ENCODE measurements at places on chromosomes 7 and 10.
A peak's percentile ranks its signal among the peaks of the same experiment; 100 is the strongest.

DNA sequence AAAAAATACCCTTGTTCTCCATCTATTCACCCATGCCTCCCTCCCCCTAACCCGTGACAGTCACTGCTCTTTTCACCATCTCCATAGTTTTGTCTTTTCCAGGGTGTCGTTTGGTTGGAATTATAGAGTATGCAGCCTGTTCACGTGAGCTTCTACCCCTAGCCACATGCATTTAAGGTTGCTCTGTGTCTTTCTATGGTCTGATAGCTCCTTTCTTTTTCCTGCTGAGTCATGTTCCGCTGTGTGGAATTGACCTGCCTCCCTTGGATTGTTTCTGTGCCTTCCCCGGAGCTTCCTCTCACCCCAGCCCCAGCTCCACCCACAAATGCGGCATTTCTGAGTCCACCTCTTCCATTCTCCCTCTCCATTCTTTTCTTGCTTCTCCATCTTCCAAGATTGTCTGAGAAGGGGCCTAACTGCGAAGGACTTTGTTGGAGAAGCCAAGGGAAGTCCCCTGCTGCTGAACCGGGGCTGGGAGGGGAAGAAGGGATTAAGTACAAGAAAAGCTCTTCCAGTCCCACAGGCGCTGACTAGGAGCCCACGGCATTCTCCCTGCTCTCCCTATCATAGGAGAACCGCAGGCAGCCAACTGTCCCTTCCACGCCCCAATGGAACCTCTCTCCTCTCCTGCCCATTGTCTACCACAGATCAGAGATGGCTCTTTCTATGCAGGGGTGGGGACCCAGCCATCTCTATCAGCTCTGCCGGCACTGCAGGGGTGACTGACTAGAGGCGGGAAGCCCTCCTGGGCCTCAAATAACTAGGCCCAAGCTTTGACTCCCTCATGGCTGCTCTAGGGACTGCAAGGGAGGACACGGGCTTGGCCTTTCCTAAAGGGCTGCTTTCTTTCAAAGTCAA is 87.5 kb upstream of the ANLN start:
- no peak for DNase-seq

GRCh38 chr7:20201380-20201779 is 15.8 kb downstream of the MACC1 start:
- DNase-seq: no peak

DNA sequence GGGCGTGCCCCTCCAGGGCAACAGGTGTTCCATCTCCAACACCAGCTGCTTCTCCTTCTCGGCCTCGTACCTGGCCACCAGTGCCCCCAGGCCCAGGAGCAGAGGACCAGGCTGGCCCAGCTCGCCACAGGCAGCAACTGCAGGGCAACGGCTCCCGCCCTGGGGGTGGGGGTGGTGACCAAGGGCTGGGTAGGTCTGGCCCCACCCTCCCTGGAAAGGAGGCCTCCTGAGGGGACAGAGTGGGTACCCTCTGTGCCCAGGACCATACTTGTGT is 22.1 kb upstream of the DRGX start:
- no peak for DNase-seq

GRCh38 chr10:49047128-49047639 is 68.1 kb downstream of the VSTM4 start:
- DNase-seq: no peak

- no peak for DNase-seq
These were observed 252.3 kb downstream of the CXCL12 start for GRCh38 chr10:44132361-44133289.

DNA sequence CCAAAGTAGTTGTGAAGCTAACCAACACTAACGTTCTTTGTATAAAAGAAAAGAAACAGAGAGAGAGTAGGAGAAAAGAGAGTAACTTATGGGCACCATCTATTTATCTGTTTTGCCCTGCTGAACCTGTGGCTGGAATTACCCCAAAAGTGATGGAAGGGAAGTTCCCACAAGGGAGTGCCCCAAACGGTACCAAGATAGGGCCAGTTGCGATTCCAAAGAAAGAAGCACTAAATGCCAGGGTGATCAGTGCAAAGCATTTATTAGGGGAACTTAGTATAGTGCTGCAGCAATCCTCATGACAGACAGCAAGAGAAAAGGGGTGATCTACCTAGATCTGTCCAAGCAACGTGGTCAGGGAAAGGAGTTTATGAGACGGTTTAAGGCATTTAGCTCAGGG is 190.2 kb downstream of the SORCS3 start:
- no peak for DNase-seq

GRCh38 chr10:87667493-87667892 is 7.8 kb downstream of the PAPSS2 start:
- DNase-seq: no peak

DNA sequence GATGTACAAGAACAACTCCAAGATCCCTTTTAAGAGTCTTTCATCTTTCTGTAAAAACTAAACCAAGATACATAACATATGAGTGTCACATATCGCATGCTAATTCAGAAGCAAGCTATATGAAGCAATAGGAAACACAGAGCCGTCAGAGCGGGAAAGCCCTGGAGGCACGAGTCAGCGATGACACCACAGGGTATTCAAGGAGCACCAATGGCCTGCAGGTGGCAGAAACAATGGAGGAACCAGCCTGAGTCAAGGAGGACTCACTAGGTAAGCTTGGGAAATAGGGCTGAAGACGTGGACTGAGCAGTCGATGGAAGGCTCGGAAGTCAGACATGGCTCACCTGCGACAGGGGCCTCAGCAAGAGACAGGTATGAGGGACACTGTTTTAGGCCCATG is 214.4 kb downstream of the FAM107B start:
- DNase-seq: peak; percentile 72

DNA sequence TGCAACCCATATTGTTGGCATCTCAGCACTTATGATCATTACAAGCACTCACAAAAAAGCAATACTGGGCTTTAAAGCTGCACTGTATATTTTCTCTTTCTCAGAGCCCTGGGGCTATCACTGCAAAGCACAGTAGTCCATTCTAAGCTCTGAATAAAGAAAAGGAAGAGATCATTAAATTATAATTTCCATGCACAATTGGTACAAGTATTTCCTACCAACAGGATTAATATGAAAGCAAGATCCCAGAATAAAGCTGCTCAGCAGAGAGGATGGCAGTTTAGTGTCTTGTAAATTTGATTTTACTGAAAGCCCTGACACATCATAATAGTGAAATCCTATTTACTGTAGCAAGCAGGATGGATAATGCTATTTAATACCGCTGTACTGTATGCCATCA is 205.3 kb downstream of the CHCHD3 start:
- DNase-seq: no peak

DNA sequence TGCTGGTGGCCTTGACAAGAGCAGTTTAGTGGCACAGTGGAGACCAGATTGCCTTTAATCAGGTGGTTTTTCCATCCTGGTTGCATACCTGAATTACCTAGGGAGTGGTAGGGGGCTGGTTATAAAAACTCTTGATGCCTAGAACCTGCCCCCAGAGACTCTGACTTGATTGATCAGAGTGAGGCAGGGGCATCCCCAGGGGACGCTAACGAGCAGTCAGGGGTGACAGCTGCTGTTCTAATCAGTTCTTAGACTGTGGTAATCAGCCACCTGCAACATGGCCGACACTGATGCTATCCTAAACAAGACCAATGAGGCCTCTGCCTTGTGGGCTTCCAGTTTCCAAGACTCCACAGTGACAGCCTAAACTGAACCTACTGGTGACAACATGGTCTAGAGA is 2.0 kb upstream of the OPALIN start:
- no peak for DNase-seq

- no peak for DNase-seq
These were observed 152.7 kb downstream of the CUX1 start for GRCh38 chr7:101969997-101970585.

DNA sequence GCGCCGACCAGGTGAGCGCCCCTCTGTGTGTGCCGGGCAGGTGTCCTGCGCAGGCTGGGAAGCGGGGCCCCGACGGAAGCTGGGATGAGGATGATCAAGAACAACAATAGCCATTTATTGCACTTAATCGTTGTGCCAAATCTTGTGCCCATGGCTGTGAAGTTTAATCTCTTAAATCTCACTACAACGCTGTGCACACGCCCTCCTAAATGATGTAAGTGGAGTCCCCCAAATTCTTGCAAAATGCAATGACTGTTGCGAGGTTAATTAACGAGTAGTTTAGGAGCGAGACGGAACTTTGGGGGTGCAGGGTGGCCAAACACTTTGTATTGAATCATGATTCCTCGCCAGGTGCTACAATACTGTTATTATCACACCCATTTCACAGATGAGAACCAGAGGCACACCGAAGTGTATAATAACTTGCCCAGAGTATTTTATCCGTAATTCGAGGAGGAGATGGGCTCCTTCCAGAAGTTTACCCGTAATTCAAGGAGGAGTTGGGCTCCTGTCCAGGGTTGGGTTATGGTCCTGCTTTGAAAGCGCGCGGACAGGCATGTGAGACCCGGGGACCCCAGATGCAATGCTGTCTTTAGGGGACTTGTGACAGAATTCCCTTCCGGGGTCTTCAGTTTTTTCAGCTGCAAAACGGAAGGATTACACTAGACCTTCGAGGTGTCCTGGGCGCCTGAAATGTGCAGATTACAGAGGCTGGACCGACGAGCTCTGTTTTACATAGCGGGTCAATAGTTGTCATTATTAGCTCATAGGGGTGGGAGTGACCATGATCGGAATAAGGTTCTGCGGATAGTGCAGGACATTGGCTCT is 1.0 kb downstream of the FFAR4 start:
- no peak for DNase-seq

DNA sequence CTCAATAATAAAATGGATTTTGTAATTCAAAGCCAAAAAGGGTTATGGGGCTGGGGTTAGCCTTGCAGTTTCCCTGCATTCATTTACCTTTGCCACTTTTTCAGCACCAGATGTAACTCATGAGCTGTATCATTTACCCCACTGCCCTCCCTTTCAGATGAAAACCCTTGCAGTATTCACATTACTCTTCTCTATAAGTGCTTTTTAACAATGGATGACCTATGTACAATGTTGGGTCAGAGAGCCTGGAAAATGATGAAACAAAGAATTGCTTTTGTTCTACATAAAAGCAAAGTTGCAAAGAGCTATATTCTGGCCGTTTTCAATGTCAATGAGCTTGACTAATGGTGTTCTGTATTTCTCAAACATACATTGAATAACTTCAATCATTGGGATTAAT is 189.7 kb downstream of the TMEM26 start:
- DNase-seq: no peak

GRCh38 chr7:147896121-147896520 is 694.4 kb upstream of the C7orf33 start:
- no peak for DNase-seq

DNA sequence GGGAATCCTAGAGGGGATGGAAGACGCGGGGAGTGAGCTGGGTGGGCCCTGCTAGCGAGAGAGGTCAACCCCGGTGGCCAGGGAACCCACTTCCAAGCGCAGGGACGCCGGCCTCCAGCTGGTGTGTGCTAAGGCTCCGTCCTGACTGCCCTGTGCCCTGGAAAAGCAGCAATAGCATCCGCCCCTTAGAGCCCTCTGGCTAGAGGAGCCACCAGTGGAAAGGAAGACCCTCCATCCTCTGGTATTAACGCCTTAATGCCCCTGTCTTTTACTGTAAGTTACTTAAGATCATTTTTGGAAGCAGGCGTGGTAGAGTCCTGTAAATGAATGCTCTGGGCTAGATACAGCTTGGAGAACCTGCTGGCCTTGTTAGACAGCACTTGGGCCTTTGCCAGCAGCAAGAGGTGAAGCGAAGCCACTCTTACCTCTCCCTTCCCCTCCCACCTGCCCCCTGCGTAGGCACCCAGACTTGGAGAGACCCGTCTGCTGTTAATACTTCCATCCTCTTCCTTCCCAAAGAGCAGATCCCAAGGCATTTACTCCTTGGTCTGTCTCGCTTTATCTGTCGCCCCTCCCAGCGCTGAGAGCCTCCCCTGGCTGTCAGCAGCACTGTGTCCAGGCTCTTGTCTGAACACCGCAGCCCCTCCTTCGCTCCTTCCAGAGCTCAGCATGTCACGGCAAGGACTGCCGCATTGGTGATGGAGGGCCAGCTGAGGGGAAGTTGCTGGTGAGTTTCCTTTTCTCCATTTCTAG is 4.6 kb downstream of the REPIN1 start:
- no peak for DNase-seq

DNA sequence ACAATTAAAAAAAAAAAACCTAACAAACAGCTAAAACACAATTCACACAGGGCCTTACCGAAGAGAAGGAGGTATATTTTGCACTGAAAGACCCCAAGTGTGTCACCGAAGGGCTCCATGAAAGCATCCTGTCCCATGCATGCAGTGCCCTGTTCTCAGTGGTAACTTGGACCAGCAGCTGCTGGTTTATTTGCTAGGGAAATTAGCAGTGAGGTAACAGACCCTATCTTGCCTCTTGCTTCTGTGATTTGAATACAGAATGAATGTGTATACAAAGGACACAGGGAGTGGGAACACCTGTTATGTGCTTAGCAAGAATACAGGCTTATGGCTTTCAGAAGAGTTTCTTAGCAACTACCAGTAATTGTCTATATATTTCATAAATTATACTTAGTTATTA is at the start of gene HEPACAM2:
Gene HEPACAM2 (minus strand): TSS at position 160 of the 400 bp plus-strand sequence.
- no peak for DNase-seq

DNA sequence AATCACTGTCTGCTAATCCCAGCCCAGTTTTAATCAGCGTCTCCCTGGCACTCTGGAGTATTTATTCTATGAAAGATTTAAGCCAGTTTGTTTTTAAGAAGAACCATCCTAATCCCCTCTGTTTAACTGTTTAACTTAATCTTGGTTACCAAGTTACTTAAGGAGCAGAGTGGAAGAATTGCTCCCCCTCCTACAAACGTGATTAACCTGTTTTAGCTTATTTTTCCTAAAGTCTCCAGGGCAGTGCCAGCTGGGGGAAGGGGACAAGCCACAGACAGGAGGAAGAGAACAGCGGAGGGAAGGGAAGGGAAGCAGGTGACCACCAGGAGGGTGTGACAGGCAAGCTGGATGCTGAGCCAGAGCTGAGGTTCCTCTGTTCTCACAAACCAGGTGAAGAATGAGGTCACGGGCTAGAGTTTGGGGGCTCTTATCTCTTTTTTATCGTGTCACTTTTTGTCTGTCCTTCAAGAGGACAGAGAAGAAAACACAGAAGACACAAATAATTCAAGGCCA is 1.7 kb downstream of the SLC13A4 start:
- no peak for DNase-seq

- DNase-seq: no peak
These were observed 289.6 kb downstream of the POM121L12 start for GRCh38 chr7:53325061-53325460.

- DNase-seq: no peak
These were observed 86.7 kb downstream of the LYZL2 start for GRCh38 chr10:30542895-30543288.

DNA sequence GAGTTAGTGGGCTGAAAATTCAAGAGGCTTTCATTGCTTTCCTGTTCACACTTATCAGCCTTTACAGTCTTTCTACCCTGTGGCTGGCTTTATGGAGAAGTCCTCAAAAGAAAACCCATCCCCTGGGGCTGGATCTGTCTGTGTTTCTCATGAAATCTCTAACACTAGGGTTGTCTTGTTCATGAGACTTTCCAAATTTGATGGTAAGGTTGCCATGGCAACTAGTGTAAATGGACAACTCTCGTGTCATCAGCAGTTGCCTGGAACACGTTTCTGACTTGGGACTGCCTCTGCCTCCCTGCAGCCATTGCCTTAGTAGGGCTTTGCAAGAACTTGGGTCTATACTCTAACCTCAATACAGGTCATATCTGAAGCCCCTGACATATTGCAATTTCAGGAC is 35.8 kb upstream of the PLPP4 start:
- DNase-seq: no peak
